Astrocyte (in vitro differentiated cells and primary cell): ENCODE measurements at places on chromosomes 6 and 20. TPM values are rescaled to one million over a fixed set of nuclear protein-coding genes. Genes with fewer than 3 reads are reported as not detected.
A peak's percentile ranks its signal among the peaks of the same experiment; 100 is the strongest.

The SULF2 gene
- total RNA-seq = 115 and 139 TPM in 2 replicates

DNA sequence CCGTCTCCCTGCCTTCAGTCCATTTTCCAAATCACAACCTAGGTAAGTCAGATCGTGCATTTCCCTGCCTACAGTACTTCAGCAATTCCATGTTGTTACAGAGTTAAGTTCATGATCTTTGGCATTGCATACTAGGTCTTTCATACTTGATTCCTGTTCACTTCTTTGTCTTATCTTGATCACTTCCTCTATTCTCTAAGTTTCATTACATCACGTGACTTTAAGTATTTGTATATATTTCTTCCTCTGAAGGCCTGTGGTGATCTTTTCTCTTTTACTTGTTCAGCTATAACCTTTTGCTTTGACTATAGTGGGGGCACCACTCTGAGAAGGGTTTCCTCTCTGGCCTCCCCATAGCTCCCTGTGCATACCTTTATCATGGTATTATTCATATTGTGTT is 100.2 kb downstream of the TRMT11 start:
- H3K4me1 ChIP-seq = no peaks in the 10 kb centered on the region
- H3K36me3 ChIP-seq = no peaks in the 10 kb centered on the region
- no peaks in the 10 kb centered on the region for H3K27me3 ChIP-seq
- no peak overlapping the region for H3K4me3 ChIP-seq
- no peak for DNase-seq
- no peak overlapping the region for H3K27ac ChIP-seq

DNA sequence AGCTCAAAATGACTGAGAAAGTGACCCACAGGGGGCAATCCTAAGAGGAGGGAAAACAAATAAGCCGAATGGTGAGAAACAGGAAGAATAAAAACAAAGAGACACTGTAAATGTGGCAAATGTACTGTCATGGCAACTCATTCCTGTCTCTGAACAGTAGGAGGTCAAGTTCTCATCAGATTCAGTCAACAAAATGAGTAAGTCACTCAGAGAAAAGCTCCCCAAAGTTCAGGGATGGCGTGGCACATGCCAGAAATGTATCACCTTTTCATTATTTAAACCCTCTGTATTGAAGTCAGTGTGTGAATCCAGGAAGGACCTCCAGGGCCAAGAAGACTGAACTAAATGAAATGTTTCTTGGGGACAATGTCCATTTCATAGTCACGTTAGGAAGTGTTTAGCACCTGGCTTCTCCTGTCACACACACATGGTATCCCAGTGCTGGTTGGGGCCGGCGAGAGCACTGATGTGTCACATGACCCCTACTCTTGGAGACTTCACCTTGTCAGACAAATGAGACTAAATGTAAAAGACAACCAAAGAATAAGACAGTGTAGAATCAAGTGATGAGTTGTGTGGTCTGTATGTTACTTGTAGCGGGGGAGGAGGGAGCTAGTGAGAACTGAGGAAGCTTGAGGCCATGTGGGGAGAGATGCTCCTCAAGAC is 20.7 kb downstream of the CNR1 start:
- no peaks in the 10 kb centered on the region for H3K27me3 ChIP-seq
- H3K4me3 ChIP-seq = no peak overlapping the region
- DNase-seq = no peak
- no peaks in the 10 kb centered on the region for H3K36me3 ChIP-seq

- DNase-seq = no peak
- H3K27me3 ChIP-seq = no peaks in the 10 kb centered on the region
- no peaks in the 10 kb centered on the region for H3K36me3 ChIP-seq
- no peaks in the 10 kb centered on the region for H3K4me1 ChIP-seq
Observed at GRCh38 chr6:105747823-105748405, 338.2 kb upstream of the PRDM1 start.

- H3K27ac ChIP-seq = no peak overlapping the region
- H3K4me1 ChIP-seq = no peaks in the 10 kb centered on the region
- H3K27me3 ChIP-seq = no peaks in the 10 kb centered on the region
- H3K4me3 ChIP-seq = no peak overlapping the region
- H3K36me3 ChIP-seq = no peaks in the 10 kb centered on the region
Observed at GRCh38 chr6:107509506-107509905, 19.6 kb downstream of the SOBP start.

- H3K36me3 ChIP-seq = no peaks in the 10 kb centered on the region
- no peak overlapping the region for H3K27ac ChIP-seq
Observed at GRCh38 chr6:97842521-97842920, 559.5 kb upstream of the MMS22L start.

DNA sequence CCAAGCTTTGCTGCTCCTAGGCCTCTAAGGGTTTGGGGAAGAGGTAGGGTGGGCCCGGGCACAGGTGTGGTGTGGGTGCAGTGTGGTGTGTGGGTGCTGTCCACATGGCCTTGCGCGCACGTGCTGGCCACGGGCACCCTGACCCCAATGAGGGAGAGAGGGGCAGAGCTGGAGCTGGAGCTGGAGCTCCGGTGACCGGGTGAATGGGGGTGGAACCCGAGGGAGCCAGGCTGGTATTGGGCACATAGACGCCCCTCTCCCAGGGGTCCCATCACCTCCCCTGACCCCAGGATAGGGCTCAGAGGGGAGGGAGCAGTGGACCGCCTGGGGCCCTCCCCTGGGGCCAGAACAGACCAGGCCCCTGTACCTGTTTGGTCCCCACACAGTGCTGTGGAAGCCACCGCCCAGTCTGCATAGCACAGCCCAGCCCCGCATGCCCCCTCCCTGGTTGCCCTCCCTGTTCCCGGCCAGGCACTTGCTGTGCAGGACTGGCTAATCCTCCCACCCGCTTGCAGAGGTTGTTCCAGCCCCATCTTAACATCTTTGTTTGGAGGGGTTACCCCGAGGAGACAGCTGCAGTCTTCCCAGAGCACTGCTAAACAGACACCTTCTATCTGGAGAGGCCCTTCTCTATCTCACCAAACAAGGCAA is 984 bp downstream of the ADAM33 start:
- no peaks in the 10 kb centered on the region for H3K36me3 ChIP-seq
- peaks cover 6% of the 10 kb centered on the region for H3K27me3 ChIP-seq
- H3K27ac ChIP-seq = no peak overlapping the region
- H3K4me1 ChIP-seq = peaks cover 33% of the 10 kb centered on the region
- DNase-seq = no peak
- peak overlapping the region; percentile 32 for H3K4me3 ChIP-seq

- H3K27me3 ChIP-seq = no peaks in the 10 kb centered on the region
- no peaks in the 10 kb centered on the region for H3K4me1 ChIP-seq
- H3K27ac ChIP-seq = no peak overlapping the region
- H3K4me3 ChIP-seq = no peak overlapping the region
- no peaks in the 10 kb centered on the region for H3K36me3 ChIP-seq
Observed at GRCh38 chr6:34834789-34835518, 43.1 kb downstream of the BLTP3A start.

DNA sequence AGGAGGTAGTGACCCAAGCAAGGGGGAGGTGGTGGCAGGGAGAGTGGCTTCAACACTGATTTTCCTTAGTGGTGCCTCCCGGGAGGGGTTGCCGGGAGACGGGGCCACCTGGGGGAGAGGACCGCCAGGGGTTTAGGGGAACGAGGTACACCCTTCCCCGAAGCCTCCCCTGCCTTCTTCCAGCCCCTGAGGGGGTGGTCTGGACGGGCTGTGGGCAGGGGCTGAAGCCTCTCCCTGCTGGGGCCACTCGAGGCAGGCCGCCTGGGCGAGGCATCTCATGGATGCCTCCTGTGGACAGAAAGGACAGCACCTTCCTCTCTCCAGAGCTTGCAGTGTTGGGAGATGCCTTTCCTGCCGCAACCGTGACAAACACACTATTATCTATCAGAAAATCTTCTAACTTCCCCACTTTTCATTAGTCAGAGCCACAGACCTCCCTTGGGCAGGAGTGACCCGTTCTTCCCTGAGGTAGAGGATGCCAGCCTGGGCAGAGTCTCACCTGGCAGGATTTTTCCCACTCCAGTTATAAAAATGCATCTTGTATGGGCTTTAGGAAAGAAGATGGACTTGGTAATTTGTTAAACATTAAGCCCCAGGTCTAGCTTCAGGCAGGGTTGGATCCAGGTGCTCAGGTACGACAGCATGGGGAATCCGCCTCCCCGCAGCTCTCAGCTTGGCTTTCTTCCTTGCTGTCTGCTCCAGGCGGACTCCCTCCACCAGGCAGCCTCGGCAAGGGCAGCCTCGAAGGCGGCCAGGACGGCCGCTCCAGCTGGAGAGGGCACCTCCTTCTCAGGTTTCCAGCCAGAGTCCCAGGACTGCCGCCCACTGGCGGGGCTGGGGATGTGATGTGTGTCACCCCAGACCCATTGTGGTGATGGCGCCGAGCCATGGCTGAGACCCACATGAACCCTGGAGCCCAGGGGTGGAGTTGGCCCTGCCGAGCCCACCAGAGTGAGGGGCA is 11.0 kb downstream of the HRH3 start:
- H3K4me1 ChIP-seq = no peaks in the 10 kb centered on the region
- H3K27me3 ChIP-seq = peaks cover 2% of the 10 kb centered on the region
- H3K36me3 ChIP-seq = no peaks in the 10 kb centered on the region
- no peak overlapping the region for H3K4me3 ChIP-seq
- H3K27ac ChIP-seq = no peak overlapping the region
- no peak for DNase-seq

- H3K4me3 ChIP-seq = no peak overlapping the region
- DNase-seq = peak; percentile 14
- peaks cover 3% of the 10 kb centered on the region for H3K36me3 ChIP-seq
- no peaks in the 10 kb centered on the region for H3K27me3 ChIP-seq
- no peaks in the 10 kb centered on the region for H3K4me1 ChIP-seq
Observed at GRCh38 chr6:135451617-135452190, 45.8 kb downstream of the AHI1 start.

DNA sequence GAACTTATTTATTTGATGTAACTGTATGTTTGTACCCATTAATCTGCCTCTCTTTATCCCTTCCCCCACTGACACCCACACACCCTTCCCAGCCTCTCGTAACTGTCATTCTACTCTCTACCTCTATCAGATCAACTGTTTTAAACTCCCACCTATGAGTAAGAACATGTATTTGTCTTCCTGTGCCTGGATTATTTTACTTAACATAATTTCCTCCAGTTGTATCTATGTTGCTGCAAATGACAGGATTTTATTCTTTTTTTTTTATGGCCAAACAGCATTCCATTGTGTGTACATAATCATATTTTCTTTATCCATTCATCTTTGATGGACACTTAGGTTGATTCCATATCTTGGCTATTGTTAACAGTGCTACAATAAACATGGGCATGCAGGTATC is 49.3 kb downstream of the PHACTR2 start:
- no peak overlapping the region for H3K4me3 ChIP-seq
- no peak overlapping the region for H3K27ac ChIP-seq
- peak; percentile 20 for DNase-seq
- H3K27me3 ChIP-seq = no peaks in the 10 kb centered on the region

GRCh38 chr6:150848400-150848799 is 17.1 kb upstream of the MTHFD1L start:
- no peaks in the 10 kb centered on the region for H3K27me3 ChIP-seq
- no peak overlapping the region for H3K4me3 ChIP-seq
- no peak for DNase-seq
- H3K36me3 ChIP-seq = peaks cover 1% of the 10 kb centered on the region
- H3K4me1 ChIP-seq = no peaks in the 10 kb centered on the region

The ZBTB12 gene
- 3.7 and 4.6 TPM in 2 replicates for total RNA-seq

DNA sequence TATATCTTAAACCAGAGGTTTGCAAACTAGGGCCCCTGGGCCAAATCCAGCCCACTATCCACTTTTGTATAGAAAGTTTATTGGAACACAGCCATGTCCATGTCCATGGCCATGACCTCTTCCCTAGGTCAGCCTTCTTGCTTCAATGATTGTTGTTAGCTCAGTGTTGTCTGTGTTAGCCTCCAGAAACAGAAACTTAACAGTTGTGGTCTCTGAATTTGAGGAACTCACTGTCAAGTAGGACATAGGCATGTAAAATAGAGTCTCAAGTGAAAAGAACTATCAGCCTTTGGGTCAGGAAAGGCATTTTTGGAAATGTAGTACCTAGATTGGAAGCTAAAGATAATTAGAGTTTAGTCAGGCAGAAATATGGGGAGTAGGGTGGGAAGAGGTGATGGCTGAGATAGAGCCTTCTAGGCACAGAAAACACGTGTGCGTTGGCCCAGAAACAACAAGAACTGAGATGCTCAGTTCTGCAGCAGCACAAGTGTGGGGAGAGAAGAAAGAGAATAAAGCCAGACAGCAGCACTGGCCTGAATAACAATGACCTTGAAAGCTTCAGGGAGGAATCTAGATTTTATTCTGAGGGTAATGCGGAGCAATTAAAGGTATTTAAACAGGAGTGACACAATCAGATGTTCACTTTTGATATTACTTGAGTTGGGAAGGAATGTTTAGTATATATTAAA is 87.0 kb upstream of the OLIG3 start:
- H3K27me3 ChIP-seq = no peaks in the 10 kb centered on the region
- no peaks in the 10 kb centered on the region for H3K4me1 ChIP-seq
- no peak for DNase-seq
- H3K36me3 ChIP-seq = no peaks in the 10 kb centered on the region
- no peak overlapping the region for H3K27ac ChIP-seq

The MAS1L gene
- not detected in 2 replicates for total RNA-seq

The MAK gene
- total RNA-seq = 0.05 TPM in 1 of 2 replicates, not detected in the other

GRCh38 chr20:9884666-9885065 is 45.8 kb upstream of the PAK5 start:
- DNase-seq = no peak
- H3K27ac ChIP-seq = no peak overlapping the region
- H3K4me1 ChIP-seq = no peaks in the 10 kb centered on the region
- no peak overlapping the region for H3K4me3 ChIP-seq
- H3K36me3 ChIP-seq = no peaks in the 10 kb centered on the region

The GRM1 gene
- total RNA-seq = 0.05 and 0.07 TPM in 2 replicates

GRCh38 chr6:170285482-170285881 is 5.4 kb downstream of the DLL1 start:
- peaks cover 42% of the 10 kb centered on the region for H3K27me3 ChIP-seq
- no peaks in the 10 kb centered on the region for H3K36me3 ChIP-seq
- H3K4me1 ChIP-seq = peaks cover 3% of the 10 kb centered on the region
- no peak for DNase-seq

DNA sequence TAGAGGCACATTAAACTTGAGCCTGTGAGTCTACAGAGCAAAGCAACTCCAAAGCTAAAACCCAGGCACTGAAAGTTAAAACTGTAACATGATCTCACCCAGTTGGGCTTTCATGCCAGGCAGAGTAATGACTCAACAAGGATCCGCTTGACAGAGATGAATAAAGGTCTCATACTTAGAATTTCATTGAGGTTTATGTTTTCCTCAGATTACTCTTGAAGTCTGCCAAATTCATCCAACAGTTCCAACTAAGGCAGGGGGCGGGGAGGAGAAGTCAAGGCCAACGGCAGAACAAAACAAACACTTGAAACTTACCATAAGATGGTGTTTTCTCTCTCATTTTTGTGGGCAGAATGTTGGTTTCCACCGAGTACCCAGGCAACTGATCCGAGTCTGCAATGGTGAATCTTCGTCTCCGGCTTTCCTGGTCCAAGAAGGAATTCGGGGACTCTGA is 54.0 kb upstream of the IPCEF1 start:
- no peaks in the 10 kb centered on the region for H3K36me3 ChIP-seq
- H3K27me3 ChIP-seq = no peaks in the 10 kb centered on the region
- H3K4me1 ChIP-seq = peaks cover 28% of the 10 kb centered on the region
- H3K27ac ChIP-seq = peak overlapping the region; percentile 97
- H3K4me3 ChIP-seq = peak overlapping the region; percentile 13
- peak; percentile 98 for DNase-seq

- H3K36me3 ChIP-seq = no peaks in the 10 kb centered on the region
- H3K4me3 ChIP-seq = no peak overlapping the region
- H3K4me1 ChIP-seq = no peaks in the 10 kb centered on the region
- H3K27me3 ChIP-seq = peaks cover 9% of the 10 kb centered on the region
- DNase-seq = no peak
Observed at GRCh38 chr6:14344486-14344885, 226.9 kb downstream of the CD83 start.
